ENCODE measurements at places on chromosomes 13 and 19.

DNA sequence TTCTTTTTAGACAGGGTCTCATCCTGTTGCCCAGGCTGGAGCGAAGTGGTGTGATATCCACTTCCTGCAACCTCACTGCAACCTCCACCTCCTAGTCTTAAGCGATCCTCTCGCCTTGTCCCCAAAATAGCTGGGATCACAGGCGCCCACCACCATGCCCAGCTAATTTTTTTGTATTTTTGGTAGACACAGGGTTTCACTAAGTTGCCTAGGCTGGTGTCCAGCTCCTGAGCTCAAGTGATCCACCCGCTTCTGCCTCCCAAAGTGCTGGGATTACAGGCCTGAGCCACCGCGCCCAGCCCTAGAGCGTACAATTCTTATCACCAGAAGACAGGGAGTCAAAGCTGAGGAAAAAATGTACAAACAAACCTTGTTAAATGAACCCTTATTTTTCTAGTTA lies 4.5 kb upstream of the ELOF1 start:
- no peak for DNase-seq

DNA sequence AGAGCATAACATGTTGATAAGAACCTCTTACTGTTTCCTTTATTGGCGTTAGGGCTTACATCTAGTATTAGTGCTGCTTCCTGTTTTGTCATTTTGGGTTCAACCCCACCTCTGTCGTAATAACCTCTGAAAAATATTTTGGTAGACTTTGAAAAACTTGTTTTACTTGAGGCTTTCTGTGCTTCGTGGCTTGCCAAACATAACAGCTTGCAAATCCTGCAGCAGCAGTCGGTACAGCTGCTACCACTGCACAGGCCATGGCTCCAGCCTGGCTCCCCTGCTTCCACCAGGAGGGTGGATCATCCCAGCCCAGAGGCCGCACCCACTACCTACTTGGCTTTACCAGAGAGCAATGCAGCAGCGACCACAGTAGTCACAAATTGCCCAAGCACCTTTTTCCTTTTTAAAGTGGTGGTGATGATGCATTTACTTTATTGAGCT lies 11.8 kb upstream of the CEACAM4 start:
- DNase-seq: no peak

GRCh38 chr13:112902101-112902651 lies 66.8 kb upstream of the MCF2L start:
- no peak for DNase-seq

DNA sequence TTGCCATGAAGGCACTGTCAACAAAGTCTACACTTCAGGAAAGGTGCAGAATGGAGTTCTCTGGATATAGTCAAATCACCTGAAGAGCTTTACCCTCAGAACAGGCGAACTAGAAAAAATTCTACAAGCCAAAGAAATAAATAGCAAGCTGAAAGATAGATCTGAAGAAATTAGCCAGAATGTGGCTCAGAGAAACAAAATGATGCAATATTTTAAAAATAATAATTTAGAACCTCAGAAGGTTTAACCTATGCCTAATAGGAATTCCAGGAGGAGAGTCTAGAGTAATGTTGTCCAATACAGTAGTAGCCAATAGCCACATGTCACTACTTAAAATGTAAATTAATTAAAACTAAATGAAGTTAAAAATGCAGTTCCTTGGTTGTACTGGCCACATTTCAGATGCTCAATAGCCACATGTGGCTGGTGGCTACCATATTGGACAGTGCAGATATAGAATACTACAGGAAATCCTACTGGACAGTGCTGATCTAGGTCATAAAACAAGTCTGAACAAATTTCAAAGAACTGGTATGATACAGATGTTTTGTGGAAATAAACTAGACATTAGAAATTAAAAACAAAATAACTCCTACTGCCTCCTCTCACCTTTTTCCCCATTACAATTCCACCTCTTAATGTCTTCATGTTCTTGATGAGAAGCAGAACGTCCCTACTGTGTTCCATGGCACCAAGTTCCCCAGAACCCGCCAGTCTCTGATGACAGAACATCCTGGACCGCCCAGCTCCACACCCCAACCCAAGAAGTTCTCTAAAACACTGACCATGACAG lies 679 bp upstream of the CDADC1 start:
- no peak for DNase-seq

DNA sequence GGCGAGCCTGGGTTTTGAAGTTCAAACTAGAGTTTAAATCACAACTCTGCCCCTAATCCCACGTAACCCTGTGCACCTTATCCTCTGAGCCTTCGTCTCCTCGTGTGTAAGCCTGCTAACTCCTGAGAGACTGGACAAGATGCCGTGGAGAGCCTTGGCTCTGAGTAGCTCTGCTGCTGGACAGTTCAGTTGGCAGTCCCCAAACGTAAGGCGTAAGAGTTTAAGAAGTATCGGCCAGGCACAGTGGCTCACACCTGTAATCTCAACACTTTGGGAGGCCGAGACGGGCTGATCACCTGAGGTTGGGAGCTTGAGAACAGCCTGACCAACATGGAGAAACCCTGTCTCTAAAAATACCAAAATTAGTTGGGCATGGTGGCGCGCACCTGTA lies 4.7 kb upstream of the CD79A start:
- DNase-seq: no peak

All from stimulated activated CD4-positive, alpha-beta T cell treated with anti-CD3 and anti-CD28 coated beads, Interleukin-4, amount 100 ng/mL, for 1 hour (primary cell).